ENCODE measurements at places on chromosomes 4 and X. TPM values are rescaled to one million over a fixed set of nuclear protein-coding genes. Genes with fewer than 3 reads are reported as not detected.

MAOA gene
- 15.7 TPM for total RNA-seq

KLF8 gene
- total RNA-seq: 0.49 TPM

SEPTIN11 gene
- total RNA-seq: 95.3 TPM

SSX2 gene
- not detected for total RNA-seq

XK gene
- total RNA-seq: 0.16 TPM
